Hippocampal formation (tissue), 2 donors: ENCODE measurements at places on chromosomes 5 and 9.

GRCh38 chr5:180783340-180784052 is 19.1 kb downstream of the MGAT1 start:
- DNase-seq = no peak

DNA sequence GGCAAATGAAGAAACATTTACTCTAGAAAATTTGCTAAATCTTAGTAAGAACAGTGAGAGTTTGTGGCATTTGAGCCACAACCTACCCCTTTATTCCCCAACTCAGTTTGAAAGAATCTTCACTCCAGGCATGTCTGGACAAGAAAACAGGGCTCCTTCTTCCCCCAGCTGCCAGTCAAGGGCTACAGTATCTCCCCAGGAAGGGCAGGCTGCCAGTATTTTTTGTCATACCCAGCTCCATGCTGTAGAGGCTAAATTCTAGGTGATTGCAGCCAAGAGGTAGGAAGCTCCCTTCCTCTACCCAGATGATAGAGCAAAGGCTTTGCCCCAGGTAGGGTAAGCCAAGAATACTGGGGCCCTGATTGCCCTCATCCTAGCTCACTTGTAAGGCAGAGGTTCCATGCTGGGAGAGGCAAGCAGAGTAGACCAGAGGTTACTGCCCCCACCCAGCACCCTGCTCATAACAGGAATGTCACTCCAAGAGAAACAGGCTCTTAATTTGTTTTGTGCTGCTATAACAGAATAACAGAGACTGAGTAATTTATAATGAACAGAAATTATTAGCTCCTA is 20.0 kb upstream of the GRPEL2 start:
- DNase-seq = no peak

- DNase-seq = no peak
Measured at GRCh38 chr5:33781286-33781685, 110.5 kb downstream of the ADAMTS12 start.

DNA sequence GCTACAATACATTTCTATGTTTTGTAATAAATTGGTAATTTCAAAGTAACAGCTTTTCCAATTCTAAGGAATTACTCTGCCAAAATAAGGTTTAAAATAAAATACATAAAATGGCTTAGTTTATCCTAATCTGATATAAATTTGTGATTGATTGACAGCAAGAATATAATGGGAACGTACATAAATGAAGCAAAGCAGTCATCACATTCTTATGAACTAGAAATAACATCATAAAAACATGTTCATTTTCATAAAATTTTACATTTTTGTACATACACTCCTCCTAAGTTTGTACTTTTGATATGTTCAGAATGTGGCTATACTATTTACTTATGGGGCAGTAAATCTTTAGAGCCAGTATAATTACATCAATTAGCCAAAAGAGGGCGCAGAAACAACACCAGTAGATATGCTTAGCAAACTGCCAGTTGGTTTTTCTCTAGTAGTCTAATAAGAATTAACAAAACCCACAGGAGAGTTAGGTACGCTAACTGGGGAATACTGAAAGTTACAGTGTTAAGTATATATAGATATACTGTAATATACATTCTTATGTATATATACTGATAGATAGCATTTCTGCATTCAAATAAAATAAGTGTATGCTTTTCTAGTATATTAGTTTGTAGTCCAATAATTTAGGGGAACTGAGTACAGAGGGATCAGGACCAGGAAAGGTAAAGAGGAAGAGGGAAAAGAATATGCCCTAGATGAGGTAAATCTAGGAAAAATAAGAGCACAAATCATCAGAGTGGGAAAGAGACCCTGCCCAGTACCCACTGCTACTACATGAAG is 76.8 kb downstream of the ZDHHC21 start:
- DNase-seq = peak; percentile 62

DNA sequence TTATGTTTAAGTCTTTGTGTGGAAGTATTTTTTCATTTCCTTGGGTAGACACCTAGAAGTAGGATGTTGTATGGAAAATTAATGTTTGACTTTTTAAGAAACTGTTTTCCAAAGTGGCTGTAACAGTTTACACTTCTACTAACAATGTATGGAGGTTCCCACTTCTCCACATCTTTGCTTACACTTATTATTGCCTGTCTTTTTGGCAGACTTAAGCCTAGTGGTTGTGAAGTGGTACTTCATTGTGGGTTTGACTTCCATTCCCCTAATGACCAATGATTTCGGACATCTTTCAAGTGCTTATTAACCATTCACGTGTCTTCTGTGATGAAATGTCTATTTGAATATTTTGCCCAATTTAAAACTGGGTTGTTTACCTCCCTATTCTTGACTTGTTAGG is 91.5 kb upstream of the CDKN2B start:
- DNase-seq = no peak

GRCh38 chr5:148482697-148483462 is 99.1 kb downstream of the FBXO38 start:
- DNase-seq = no peak

- no peak for DNase-seq
Measured at GRCh38 chr9:19935422-19935821, 146.6 kb upstream of the SLC24A2 start.

DNA sequence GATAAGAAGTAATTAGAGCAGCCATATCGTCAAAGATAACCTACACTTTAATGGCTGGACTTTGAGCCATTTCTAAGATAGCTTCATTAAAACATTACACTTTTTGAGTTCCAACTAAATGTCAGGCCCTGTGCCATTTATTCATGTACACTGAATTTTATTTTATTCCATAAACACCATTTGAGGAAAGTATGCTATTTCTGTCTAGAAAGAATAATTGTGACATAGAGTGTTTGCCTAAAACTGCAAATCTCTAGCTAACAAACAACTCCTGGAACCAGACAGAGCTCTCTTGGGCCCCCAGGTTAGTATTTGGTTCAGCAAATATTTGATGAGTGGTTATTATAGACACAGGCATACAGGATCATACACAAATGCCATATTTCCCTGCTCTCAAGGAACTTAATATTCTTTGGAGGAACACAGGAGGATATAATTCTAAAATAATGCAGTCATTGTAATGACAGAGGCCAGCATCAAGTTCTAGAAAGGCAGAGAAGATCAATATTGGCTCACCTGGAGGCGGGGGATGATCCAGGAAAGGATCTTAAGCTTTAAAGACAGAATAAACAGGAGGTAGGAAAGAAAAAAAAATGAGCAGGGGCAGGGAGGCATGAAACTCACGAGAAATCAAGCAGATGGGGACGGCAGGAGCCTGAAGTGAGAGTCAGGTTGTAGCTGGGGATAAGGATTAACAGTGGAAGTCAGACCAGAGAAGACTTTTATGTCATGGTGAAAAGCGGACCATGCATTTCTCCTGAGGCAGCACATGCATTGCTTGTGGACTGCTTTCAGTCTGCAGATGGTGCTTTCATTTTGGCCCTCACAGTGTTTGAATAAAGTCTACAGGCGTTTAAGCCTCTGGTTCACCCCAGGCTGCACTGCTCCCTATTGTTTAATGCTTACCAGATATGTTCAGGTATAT is 127.7 kb downstream of the GCNT1 start:
- DNase-seq = no peak

DNA sequence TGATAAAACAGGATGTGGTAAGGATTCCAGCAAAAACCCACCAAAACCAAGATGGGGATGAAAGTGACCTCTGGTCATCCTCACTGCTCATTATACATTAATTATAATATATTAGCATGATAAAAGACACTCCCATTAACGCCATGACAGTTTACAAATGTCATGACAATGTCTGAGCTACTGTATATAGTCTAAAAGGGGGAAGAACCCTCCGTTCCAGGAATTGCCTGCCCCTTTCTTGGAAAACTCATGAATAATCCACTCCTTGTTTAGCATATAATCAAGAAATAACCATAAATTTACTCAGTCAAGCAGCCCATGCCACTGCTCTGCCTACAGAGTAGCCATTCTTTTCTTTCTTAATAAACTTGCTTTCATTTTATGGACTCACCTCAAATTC is 96.4 kb upstream of the VLDLR start:
- DNase-seq = no peak

- DNase-seq = no peak
Measured at GRCh38 chr9:131264231-131264630, 12.1 kb downstream of the FAM78A start.

DNA sequence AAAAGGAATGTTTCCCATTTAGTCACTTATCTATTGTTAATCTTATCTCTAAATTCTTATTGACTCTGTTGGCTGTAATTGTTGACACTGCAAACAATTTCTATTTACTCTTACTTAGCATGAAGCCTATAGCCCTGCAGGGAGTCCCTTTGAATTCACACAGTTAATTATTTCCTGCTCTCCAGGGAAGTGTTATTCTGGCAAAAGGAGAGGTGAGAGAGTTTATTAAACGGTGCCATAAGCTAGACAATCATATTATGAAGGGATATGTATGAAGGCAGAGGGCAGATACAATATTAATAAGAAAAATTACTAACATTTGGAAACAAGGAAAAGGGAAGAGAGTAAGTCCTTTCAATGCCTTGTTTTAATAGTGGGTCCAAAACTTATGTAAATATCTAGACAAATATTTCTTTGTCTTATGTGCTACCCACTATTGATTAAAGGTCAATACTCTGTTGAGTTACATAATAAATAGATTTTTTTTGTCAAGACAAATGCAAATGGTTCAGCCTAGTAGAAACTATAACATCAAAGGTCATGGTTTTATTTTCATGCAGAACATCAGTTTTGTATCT is 107.1 kb downstream of the CDH18 start:
- DNase-seq = no peak

DNA sequence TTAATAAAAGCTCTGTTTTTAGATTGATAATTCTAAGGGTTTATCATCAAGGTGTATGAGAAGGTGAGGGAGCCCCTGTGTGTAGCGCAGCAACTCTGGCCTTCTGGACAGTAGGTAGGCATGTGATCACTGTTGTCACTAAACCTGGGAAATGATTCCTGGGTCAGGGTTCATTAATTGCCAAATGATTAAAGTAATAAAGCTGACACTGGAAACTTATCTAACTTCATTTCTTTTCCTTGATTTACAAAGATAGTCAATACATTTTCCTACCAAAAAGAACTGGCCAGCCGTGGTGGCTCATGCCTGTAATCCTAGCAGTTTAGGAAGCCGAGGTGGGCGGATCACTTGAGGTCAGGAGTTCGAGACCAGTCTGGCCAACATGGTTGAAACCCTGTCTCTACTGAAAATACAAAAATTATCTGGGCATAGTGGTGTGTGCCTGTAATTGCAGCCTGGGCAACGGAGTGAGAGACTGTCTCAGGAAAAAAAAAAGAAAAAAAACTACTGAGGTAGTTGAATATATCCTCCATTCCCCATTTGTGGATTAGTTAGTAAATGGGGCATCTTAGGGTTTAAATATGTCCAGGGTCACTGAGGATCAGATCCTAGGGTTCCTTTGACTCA is 2.4 kb downstream of the EHMT1 start:
- no peak for DNase-seq

GRCh38 chr5:156375895-156376495 is 49.0 kb downstream of the SGCD start:
- DNase-seq = no peak

DNA sequence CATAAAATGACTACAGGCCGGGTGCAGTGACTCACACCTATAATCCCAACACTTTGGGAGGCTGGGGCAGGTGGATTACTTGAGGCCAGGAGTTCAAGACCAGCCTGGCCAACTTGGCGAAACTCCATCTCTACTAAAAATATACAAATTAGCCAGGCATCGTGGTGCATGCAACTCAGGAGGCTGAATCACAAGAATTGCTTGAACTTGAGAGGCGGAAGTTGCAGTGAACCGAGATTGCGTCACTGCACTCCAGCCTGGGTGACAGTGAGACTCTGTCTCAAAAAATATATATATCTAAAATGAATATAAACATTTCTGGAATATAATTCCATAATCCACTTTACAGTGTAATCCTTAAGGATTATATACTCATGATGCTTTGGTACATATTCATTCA is 66.5 kb downstream of the TEX10 start:
- DNase-seq = no peak

- DNase-seq = no peak
Measured at GRCh38 chr5:173848986-173849596, 39.1 kb upstream of the CPEB4 start.

DNA sequence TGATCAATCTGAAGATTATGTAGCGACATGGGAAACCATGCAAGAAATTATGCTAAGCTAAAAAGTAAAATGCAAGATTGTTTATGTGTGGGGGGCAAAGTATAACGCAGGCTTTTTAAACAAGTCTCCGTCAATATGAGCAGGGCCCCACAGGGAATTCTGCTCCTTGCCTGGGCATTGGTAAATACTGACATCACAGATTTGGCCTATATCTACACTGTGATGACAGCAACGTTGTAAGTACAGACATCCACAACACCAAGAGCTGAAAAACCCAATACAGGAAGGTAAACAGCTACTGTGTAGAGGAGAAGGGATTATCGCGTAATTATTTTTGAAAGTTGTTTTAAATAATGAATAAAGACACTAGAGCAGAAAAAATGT is 74.5 kb upstream of the SLC25A51 start:
- no peak for DNase-seq

DNA sequence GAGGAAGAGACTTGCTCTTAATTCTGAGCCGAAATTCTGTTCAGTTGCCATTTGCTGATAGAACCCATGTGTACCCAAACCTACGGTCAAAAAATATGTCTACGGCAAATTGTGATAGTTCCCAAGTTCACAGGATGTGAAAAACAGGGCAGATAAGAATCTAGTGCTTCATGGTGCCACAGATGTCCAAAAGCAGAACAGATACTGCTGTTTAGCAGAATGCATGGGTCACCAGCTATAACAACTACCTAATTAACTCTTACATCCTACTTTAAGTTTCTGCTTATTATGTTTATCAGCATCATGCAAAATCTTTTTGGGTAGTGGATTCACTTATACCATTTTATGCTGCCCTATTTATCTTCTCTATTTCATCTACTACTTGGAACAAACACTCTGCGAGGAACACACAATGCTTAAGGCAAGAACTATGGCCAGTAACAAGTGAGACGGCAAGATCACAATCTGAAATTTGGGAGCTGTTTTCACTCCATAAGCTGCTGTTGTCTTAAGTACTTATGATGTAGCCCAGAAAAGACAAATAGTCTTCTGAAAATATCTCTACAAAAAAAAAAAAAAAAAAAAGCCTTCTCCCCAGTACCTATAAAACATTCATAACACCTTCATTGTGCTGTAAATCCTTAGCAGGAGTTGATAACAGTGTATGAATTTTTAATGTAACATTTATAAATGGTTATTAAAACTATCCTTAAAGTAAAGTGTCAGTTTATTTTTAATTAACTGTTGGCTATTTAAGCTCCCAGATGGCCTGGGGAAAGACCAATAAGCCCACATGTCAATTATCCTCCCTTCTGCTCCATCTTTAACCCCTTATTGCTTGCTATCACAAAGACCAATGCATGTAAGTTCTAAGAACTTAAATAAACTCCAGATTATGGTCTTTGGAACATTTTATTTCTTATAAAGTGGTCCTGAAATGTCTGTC is 232.3 kb downstream of the TLR4 start:
- DNase-seq = no peak

GRCh38 chr9:33690143-33690933 is 105.0 kb upstream of the PRSS3 start:
- no peak for DNase-seq

GRCh38 chr9:22354699-22355384 is 91.8 kb upstream of the DMRTA1 start:
- DNase-seq = no peak

GRCh38 chr9:106066940-106067524 is 372.7 kb downstream of the TMEM38B start:
- DNase-seq = no peak

- DNase-seq = no peak
Measured at GRCh38 chr9:77211561-77211960, 34.2 kb downstream of the VPS13A start.
